ENCODE measurements at places on chromosomes 3 and 15.
A peak's percentile ranks its signal among the peaks of the same experiment; 100 is the strongest.

- no peak for DNase-seq
Observed at GRCh38 chr3:46019707-46020106, 7.6 kb downstream of the XCR1 start.

- DNase-seq = no peak
Observed at GRCh38 chr3:154973851-154974250, 106.3 kb upstream of the MME start.

DNA sequence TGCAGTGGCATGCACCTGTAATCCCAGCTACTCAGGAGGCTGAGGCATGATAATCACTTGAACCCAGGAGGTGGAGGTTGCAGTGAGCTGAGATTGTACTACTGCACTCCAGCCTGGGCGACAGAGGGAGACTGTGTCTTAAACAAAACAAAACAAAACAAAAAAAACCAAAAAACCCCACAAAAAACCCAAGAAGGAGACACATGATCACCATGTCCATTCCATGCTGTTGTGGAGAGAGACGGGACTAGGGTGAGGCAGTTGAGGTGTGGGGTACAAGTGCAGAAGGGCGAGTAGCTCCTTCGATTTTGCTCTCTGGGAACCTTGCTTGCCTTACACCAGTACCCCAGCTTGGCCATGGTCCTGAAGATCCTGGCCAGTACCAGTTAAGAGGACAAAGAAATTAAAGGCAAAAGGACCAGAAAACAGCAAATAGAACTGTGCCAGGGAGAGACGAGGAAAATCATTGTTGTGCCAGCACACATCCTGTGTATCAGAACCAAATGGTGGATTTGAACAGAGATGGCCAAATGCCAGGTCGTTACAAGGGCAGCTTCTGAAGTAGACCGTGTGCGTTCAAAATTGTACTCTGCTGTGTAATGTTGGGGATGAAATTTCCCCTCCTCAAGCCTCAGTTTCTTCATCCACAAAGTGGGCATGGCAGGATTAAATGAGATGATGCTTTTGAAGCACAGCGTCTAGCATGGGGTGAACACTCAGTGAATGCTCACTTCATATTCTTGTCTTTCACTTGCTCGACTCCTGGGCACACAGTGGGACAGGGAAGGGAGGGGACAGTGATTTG is 42.9 kb upstream of the CTSH start:
- DNase-seq = no peak

DNA sequence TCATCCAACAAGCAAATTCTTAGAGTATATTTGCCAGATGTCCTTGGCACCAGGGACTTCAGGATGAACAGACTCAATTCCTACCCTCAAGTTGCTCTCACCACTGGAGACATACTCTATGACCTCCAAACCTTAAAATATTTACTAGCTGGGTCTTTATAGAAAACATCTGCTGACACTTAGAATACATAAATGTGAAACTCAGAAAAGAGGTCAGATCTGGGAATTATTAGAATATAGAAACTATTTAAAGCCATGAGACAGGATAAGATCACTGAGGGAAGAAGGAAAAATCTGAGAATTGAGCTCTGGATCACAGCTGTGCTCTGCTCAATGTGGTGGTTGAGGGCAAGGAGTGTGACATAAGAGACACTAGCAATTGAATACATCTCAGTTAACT is 695.4 kb upstream of the UBE2E2 start:
- DNase-seq = no peak

DNA sequence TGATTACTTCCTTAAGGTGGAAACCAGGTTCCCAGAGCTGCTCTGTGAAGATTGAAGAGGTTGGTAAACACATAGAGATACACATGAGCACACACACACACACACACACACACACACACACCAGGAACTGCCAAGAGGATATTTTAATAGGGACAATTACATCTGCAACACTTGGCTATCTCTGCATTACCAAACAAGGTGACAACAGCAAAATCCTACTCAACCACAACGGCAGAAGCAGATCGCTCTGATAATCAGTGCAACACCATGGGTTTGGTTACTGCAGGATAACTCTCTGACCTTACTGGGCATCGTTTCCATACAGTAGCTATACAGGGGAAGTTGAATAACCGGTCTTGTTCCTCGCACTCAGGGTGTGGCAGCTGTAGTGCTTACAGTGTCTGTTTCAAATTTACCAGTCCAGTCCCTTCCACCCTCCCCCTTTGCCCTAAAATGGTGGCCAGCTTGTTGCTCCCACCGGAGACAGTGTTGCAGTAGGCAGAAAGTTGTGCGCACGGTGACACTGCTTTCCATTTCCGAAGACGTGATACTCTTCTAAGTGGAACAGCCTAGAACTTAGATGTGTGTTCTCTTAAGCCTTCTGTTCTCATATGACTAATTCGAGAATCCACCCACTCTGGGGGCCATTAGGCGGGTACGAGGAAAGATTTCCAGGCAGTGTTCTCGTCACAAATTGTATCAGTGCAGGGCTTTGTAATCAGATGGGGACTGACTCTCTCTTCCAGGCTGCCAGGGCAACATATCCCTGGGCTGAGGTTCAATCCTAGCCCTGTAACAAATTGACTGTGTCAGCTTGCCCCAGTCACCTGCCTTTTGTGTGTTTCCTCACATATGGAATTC is 176.2 kb downstream of the P3H2 start:
- no peak for DNase-seq

DNA sequence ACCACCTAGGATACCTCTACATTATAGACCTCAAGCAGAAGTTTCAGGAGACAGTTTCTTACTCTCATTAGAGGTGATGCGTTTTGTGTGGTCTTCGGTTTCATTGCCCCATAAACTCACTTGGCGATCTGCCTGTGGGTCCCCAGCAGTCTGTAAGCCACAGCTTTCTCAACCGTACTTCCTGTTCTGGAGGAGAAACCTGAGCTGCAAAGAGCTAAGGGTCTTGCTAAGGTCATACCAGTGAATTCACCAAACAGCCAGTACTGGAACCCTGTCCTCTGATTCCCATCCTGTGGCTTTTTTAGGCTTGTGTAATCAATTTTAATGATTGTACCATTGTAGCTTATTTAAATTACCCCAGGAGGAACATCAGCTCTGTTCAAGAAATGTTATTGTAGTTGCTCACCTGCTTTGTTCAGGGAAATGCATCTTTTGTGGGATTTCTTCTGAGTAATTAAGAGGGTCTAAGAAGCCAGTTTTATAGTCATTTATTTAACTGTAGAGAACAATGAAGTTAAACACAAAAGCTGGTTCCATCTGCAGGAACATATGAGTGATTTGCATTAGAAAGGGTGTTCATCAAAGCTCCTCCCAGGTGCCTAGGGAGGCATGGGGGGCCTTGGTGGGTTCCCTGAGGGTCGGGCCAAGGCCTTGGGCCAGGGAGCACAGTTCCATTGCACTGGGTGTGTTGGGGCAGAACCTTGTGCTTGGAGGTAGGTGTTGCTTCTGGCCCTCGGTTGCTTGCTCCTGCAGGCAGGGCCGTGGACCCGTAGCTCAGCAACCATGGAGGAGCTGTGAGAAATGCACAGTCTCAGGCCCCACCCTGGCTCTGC is 69.6 kb downstream of the APBA2 start:
- peak; percentile 69 for DNase-seq

DNA sequence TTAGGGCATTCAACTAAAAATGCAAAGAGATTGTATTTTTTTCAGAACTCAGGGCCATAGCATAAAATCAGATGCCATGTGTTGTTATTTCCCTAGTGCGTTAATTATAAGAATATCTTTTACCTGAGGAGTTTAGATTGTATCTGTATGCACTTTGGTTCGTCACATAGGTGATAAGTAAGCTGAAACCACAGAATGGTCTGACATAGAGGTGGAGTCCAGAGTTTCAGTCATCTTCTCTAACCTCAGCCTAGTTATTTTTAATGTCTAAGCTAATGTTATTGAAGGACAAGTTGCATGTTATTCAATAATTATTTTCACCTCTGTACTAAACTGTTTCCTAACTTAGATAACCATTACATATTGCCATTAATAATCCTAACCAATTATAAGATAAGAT is 27.1 kb upstream of the CNTN4 start:
- no peak for DNase-seq

- no peak for DNase-seq
Observed at GRCh38 chr15:70479785-70480184, 283.6 kb downstream of the UACA start.

GRCh38 chr3:7964899-7965298 is 536.7 kb upstream of the LMCD1 start:
- DNase-seq = no peak

DNA sequence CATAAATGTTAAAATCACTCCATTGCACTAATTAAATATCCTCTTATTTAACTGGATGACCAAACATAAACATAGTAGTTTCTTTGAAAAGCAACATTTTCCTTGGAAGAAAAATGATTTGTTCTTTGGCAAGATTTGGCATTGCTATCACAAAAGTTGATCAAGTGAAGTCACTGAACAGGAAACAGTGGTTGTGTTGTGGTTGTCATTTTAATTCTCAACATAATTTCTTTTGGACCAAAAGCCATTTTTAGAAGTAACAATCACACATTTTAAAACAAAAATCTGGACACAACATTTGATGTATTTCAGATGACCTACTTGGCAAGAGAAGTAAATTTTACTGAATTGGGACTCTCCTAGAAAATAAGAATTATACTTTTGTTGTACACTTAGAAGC is 872.3 kb downstream of the ROBO1 start:
- DNase-seq = no peak

DNA sequence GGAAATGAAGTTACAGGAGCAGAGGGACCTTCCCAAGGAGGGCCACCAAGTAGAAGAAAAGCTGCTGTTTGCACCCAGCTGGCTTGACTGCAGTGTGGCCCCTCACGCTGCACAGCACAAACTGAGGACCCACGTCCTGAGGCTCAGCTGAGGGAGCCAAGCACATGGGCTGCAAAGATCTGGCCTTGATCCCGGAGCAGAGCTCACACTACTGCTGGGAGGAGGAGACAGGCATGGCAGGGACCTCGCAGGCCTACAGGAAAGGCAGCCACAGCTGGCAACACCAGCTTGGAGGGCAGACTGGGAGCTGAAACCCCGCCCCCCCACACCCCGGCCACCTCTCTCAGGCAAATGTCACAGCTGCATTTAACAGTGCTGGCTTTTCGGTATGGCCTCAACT is 39.7 kb downstream of the KLHL25 start:
- DNase-seq = no peak

DNA sequence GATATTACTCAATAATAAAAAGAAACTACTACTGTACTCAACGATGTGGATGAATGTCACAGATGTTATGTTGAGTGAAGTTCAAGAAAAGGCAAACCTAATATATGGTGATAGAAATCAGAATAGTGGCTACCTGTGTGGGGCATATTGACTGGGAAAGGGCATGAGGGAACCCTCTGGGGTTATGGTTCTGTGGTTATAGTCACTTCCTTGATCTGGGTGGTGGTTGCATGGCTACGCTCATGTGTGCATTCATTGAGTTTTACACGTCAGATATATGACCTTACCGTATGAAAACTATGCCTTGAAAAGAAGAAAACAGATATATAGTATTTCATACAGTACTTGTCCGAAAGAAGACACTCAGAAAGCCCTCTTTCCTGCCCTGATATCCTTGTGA is 331.0 kb upstream of the LRRFIP2 start:
- no peak for DNase-seq

DNA sequence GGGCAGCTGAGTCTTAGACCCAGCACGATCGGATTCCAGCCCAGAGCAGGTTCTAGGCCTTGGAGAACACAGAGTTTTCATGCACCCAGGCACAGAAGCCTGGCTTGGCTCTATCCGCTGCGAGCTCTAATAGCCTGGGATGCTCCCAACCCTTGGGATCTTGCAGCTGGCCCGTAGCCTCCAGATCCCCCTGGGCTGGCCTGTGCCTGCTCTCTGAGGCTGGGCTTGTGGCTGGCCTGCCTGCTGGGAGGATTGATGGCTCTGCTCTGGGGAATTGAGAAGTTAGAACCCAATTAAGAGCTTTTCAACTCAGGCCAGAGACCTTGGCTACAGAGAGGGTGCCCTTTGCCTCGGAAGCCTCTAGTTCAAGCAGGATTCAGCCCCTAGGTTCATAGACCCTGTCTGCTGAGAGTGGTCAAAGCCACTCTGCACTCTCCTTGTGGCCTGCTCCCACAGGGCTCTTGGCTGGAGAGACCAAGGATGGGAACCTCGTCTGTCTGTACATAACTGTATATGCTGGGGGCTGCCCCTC is 64.4 kb downstream of the MAGEF1 start:
- DNase-seq = no peak

DNA sequence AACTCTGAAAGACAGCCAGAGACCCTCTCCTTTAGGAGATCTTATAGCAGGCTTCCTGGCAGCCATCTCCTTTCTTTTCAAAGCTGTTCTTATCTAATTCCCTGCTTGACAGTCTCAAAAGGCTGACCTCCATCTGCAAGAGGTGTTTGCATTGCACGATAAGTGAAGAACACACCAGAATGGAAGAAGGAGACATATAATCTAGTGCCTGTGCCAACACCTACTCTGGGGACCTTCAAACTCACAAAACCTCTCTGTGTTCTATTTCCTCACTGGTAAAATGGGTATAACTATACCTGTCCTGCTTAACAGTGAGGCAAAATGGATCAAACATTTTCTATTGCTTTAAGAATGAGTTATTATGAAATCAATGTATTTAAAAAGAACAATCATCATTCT is 65.0 kb downstream of the WDR72 start:
- no peak for DNase-seq

DNA sequence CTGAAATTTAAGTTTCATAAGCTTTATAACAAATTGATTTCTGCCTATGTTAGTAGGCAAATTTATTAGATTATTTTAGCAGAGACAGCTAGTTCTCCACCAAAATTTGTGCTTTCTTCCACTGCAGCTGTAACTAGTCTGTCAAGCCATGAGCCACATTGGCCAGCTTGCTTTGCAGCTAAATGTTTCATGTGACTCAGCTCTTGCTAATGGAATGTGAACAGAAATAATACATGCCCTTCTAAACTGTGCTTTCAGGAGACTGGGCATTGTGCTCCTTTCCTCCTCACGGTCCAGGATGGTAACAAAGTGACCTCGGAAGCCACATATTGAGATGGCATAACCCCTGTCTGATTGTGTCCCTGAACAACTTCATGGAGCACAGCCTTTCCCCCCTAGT is 51.3 kb upstream of the KPNA4 start:
- no peak for DNase-seq

GRCh38 chr15:36882487-36883131 is 217.7 kb downstream of the MEIS2 start:
- DNase-seq = no peak

- DNase-seq = no peak
Observed at GRCh38 chr3:43624619-43625305, 3.0 kb upstream of the ANO10 start.

- DNase-seq = no peak
Observed at GRCh38 chr3:4681301-4681700, 188.2 kb downstream of the ITPR1 start.

GRCh38 chr3:11908981-11909698 is 62.5 kb upstream of the TAMM41 start:
- no peak for DNase-seq

GRCh38 chr15:70826634-70827033 is 27.3 kb downstream of the LARP6 start:
- no peak for DNase-seq

- DNase-seq = peak; percentile 68
Observed at GRCh38 chr15:84734794-84735479, 13.5 kb upstream of the ZNF592 start.

- DNase-seq = no peak
Observed at GRCh38 chr3:125594125-125594524, 1.2 kb downstream of the OSBPL11 start.

GRCh38 chr3:27681249-27681748 is 40.8 kb downstream of the EOMES start:
- peak; percentile 25 for DNase-seq
